Activated CD4-positive, alpha-beta T cell treated with anti-CD3 and anti-CD28 coated beads for 1 hour (primary cell): ENCODE measurements at places on chromosomes 1 and 21.

DNA sequence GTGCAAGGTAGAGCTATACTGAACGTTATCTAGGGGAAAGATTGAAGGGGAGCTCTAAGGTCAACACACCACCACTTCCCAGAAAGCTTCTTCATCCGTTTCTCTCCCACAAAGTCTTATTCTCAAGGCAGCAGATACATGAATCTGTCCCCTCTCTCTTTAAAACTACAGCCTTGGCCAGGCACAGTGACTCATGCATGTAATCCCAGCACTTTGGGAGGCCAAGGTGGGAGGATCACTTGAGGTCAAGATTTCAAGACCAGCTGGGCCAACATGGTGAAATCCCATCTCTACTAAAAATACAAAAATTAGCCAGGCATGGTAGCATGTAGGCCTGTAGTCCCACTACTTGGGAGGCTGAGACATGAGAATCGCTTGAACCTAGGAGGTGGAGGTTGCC lies 8.1 kb downstream of the CYP4X1 start:
- no peak for DNase-seq

GRCh38 chr1:12285496-12286143 lies 55.8 kb downstream of the VPS13D start:
- no peak for DNase-seq

GRCh38 chr21:26085127-26085526 lies 85.4 kb downstream of the APP start:
- no peak for DNase-seq

- no peak for DNase-seq
Measured at GRCh38 chr1:19616489-19616888, 27.6 kb upstream of the NBL1 start.

DNA sequence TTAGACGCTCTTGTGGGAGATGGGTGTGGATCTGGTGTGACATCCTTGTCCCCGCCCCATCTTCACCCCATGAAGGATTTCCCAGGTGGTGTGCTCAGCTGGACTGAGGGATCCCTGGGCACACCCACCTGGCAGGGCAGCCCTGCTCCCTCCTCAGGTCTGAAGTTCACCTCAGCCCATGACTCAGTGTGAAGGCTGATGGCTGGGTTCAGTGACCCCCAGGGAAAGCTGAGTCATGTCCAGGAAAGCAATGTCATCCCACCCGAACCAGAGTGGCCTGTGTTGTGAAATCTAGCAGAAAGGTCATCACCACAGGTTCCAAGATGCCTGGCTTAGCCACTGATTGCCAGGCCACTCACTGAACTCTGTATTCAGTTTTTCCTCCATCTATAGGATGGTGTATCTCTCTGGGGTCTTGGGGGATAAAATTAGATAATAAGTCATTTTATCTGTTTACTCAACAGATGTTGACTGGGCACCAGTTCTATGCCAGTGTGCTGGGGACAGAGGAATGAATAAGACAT lies 97.7 kb upstream of the JUN start:
- DNase-seq, result no peak

DNA sequence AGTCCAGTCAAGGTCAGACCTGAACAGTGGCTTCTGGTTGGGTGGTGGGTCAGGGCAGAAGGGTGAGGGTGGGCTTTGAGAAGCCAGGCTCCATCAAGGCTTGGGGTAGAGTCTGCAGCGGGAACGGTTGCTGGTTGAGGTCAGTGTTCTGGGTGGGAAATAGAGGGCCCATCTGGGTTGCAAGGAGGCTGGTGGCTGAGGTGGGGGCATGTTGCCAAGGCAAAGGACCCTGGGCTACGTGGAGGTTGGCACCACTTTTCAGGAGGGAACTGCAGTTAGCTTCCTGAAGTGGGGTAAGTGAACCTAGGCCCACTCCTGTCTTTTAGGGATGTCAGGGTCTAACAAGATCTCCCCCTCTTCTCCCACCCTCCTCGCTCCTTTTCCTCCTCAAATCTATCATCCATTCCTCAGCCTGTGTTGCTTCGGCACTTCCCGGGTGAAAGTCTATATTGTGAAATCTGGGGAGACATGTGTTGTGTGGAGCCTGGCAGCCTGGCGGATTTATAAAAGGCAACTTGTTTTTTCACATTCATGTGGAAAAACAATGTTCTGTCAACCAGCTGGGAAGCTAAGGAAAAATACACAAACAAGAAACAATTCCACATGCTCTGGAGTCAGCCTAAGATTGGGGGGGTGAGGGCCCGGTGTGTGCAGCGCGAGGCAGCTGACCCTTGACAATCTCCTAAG lies 1.5 kb downstream of the IL22RA1 start:
- DNase-seq, result no peak

DNA sequence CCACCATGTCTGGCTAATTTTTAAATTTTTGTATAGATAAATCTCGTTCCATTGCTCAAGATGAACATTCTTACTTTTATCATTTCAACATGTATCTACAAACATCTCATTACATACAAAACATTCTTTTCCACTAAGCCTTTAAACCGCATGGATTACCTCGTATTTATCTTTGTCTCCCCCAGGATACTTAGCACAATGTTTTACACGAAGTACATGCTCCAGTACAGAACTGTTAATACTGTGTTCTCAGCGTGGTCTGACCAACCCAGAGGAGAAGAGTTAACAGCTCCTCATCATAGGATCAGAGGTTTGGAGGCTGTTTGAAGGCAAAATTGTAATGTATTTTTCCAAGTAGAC lies 7.4 kb downstream of the PIK3C2B start:
- no peak for DNase-seq

GRCh38 chr1:167373986-167374385 lies 144.3 kb downstream of the CD247 start:
- no peak for DNase-seq

- no peak for DNase-seq
Measured at GRCh38 chr1:34889705-34890104, 30.2 kb upstream of the SMIM12 start.

DNA sequence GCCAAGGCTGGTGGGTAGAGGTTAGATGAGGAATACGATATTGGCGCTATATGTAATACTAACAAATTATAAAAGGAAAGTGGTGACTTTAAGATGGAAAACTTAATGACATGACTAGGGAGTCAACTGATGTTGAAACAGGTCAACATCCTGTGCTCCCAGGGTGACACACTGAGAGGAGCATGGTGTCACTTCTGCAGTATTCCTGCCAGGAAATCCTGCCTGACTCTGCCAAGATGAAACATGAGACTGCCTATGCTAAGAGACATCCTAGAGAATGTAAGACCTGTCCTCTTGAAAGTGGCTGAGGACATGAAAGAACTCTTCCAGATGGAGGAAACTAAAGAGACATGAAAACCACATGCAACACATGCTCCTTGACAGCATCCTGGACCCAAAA lies 65.0 kb upstream of the KCND3 start:
- no peak for DNase-seq

DNA sequence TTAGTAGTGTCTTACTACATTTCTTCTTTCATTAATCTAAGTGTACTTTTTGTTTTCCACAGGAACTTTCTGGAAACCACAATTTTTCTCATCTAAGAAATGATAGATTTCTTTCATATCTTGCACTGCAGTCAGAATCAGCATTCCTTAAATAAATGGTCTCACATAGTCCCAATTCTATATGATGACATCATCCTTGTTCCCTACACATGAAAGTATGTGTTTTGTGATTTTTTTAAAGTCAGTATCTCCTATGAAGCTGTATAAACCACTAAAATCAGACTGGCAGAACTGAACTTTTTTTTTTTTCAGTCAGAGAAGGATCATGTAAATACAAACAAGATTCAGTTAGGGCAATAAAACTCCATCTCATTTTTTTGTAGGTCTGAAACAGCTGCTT lies 742.6 kb upstream of the CXADR start:
- no peak for DNase-seq

DNA sequence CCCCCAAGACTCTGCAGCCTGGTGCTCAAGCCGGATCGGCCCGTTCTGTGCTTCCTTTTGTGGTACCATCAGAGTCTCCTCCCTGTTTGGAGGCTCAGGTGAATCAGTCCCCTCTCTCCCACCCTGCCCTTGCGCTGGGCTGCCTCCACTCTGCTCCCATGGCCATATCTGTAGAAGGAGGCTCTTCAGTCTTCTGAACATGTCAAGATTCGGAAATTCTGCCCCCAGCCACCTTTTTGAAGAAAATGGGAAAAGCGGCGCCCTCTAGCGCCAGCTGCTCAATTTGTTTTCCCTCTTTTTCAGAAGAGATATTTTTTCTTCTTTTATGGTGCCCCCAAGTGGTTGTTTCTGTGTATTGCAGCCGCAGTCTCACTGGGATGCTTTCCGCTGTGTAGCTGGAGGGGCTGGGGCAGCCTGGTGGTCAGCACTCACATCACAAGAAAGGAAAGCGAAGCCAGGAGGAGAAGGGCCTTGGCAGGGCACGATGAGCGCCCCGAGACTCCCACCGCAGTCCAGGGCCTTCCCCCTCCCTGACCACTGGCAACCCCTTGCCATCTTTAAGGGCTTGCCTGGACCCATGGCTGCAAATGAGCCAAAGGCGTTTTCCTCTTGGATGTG lies 58.4 kb upstream of the CACNA1E start:
- peak; percentile 65 for DNase-seq

DNA sequence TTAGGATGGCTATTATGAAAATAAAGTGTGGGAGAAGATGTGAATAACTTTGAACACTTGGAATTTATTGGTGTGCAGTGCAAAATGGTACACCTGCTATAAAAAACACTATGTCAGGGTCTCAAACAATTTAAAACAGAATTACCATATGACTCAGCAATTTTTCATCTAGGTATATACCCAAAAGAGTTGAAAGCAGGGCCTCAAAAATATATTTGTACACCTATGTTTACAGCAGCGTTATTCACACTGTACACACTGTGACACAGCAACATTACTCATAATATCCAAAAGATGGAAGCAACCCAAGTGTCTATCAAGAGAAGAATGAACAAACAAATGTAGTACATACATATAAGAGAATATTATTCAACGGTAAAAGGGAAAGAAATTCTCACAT lies 75.8 kb downstream of the SPATA6 start:
- DNase-seq, result no peak

DNA sequence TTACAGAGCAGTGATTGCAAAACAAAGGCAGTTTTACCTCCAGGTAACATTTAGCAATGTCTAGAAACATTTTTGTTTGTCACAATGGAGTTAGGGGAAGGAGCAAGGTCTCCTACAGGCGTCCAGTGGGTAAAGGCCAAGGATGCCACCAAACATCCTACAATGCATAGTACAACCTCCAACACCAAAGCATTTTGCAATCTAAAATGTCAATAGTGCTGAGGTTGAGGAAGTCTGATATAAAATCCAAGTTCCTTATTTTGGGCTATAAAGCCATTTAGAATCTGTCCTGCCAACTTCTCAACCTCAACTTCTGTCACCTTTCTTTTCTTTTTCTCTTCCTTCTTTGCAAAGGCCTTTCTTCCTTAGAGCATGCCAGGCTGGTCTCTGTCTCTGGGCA lies 111.2 kb downstream of the FASLG start:
- no peak for DNase-seq

DNA sequence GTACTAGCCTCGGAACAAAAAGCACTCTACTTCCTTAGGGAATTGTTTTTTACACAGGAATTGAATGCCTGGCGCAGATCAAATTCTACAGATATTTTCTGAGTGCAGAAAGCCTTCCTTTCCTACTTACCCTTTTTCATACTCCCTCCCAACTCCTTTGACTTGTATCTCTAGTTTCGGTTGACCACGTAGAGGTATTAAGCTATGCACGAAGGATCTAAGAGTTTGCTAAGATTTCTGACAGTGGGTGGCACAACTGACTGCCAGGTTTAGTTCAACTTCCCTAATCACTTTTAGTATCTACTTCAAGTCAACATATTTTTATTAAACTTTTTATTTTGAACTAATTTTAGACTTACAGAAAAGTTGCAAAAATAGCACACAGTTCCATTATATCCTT lies 5.0 kb downstream of the TOR1AIP2 start:
- no peak for DNase-seq

- no peak for DNase-seq
Measured at GRCh38 chr1:178412400-178412770, 84.4 kb downstream of the CLEC20A start.

GRCh38 chr1:111422546-111423391 lies 4.8 kb downstream of the OVGP1 start:
- DNase-seq, result no peak

DNA sequence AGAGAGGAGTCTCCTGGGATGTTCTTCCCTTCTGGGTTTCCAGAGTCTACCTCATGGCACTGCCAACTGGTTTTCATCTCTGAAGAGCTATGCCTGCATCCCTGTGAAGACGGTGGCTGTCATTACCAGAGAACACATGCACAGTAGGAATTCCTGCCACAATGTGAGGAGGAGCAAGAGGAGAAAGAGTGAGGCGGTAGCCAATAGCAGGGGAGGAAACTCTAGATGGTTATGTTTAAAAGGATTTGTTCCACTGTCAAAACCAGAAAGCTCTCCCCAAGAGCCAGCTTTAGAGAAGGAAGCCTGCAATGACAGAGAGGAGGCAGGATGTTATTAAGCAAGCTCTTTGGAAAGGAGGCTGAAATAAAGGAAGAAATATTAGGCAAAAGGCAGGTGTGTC lies 12.3 kb downstream of the LMX1A start:
- no peak for DNase-seq

DNA sequence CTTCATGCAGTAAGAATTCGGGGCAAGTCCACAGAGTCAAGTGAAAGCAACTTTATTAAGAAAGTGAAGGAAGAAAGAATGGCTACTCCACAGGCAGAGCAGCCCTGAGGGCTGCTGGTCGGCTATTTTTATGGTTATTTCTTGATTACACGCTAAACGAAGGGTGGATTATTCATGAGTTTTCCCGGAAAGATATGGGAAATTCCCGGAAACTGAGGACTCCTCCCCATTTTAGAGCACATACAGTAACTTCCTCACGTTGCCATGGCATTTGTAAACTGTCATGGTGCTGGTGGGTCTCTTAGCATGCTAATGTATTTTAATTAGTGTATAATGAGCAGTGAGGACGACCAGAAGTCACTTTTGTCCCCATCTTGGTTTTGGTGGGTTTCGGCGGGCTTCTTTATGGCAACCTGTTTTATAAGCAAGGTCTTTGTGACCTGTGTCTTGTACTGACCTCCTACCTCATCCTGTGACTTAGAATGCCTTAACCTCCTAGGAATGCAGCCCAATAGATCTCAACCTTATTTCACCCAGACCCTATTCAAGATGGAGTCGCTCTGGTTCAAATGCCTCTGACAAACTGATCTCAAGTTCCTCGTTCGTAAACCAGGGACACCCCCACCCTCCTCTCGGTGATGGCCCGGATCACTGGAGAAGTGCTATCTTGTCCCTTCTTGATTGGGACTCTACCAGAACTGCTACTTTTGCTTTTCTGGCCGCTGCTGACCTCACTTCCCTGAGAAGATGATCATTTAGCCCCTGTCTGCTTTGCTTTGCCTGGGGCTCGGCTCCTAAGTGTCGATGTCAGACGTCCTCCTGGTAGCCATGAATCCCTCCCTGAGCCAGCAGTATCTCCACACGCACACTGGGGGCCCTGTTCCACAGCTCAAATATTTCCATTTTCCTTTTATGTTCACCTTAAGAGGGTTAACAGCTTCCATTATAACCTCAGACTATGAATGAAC lies 48.8 kb downstream of the CLSTN1 start:
- no peak for DNase-seq
